CD4-positive, alpha-beta T cell treated with Interleukin-12 subunit alpha and Interleukin-12 subunit beta, for 1 hour (primary cell): ENCODE measurements at places on chromosomes 3 and 15.

DNA sequence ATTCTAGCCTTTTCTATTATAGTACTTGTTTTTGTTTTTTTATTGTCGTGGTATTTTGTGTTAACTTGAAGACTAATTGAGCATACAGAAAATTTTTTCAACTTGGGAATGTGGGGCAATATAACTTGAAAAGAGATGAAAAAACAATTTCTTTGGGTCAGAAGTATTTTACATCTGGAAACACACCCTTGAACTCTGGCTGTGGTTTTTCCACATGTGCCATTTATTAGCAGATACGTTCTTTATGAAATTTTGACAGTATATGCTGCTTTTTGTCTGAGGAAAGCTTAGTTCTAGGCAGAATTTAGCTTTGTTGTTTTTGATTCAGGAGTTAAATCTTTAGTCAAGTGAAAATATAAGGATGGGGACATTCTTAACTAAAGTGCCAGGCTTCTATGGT, 44.7 kb downstream of the TCF12 start:
- DNase-seq, result no peak

DNA sequence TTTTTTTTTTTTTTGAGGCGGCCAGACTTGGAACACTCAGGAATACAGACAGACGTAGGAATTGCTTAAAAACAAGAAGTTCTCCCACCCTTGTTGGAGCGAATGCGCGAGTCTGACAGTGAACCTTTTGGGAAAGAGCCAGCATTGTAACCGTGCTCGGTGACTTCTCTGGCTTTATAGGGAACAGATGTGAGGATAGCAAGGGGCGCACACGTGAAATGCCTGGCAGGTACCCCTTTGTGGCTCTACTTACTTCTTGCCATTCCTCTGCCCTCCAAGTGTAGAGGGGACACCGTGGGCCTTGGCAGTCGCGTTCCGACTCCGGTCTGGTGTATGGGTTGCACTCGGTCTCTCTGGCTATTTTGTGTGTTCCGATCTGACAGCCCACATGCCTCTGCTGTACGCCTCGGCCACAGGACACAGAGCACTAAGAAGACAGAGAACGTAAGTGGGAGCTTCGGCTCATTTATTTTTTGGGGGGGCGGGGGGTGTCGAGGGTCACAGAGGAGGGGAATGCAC, 126.4 kb downstream of the ADAMTS9 start:
- no peak for DNase-seq

- DNase-seq, result no peak
Observed at GRCh38 chr15:27176785-27177406, 205.9 kb downstream of the GABRG3 start.

GRCh38 chr3:187403768-187404288, 35.6 kb downstream of the RTP4 start:
- DNase-seq, result no peak

GRCh38 chr3:3085782-3086181, 24.4 kb downstream of the IL5RA start:
- DNase-seq, result no peak

GRCh38 chr15:98650417-98651035, 2.2 kb downstream of the IGF1R start:
- peak; percentile 48 for DNase-seq

- peak; percentile 43 for DNase-seq
Observed at GRCh38 chr3:112074616-112075497, 11.3 kb upstream of the C3orf52 start.
